ENCODE measurements at places on chromosomes 4 and X.

DNA sequence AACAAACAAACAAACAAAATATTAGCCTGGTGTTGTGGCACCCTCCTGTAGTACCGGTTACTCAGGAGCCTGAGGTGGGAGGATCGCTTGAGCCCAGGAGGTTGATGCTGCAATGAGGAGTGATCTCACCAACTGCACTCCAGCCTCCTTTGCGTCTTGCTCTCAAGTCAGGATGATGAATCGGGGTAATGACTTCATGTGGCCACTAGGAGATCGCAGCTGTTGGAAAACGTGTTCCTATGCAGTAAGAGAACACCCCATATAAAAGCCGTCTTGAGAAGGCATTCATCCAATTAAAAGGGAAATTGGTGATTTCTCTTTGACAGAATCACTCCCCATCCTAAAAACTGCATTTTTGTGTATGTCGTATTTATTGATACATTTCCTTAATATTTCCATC lies 6.9 kb downstream of the CCNB3 start:
- no peak for DNase-seq

- no peak for DNase-seq
These were observed 171.1 kb downstream of the PDGFC start for GRCh38 chr4:156800463-156800862.

- DNase-seq: peak; percentile 57
These were observed 1.6 kb upstream of the IDUA start for GRCh38 chr4:985123-985830.

DNA sequence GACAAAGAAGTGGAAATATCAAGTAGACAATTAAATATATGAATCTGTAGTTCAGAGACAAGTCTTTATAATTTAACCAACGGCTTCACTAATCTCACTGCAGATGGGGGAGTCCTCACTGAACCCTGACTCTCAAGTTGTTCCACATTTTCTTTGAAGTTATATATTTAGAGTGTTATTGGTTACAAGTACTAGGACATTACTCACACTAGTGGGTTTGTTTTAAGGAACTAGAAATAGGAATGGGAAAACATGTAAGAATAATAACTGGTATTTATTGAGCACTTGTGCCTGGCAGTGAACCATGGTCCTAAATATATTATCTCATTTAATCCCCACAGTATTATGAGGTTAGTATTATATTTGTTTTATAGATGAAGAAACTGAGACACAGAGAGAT lies 22.0 kb downstream of the MND1 start:
- no peak for DNase-seq

GRCh38 chrX:138856881-138857604 lies 145.5 kb upstream of the FGF13 start:
- no peak for DNase-seq

DNA sequence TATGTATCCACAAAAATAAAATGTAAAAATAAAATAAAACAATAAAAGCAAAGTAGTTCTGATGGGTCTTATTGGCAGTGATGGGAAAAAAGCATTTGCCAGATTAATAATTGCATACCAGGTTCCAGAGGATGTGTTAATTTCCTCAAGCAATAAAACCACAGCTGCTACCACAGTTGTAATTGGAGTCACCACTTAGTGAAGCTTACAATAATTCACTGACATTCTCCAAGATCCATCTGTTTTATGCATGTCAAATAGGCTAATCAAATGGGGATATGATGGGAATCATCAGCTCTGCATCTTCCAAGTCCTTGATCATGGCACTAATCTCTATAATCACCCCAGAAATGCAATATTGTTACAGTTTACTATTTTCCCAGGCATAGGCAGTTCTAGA lies 123.5 kb upstream of the EMCN start:
- no peak for DNase-seq

DNA sequence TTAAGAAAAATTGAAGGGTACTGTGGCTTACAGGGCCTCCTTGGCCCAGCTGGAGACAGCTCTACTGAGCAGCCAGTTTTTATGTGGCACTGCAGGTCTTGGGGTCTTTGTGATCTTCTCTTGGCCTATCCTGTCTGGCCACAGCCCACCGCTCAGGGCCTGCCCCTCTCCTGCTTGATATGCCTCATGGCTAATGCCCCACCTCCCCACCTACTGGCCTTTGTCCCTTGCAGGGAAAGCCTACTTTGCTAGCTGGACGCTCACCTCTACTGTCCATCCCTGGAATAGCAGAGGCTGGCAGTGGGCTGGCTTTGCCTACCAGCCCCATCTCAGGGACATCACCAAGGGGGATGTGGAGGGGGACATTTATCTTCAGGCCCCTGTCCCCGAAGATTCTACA lies 134.1 kb downstream of the PJA1 start:
- no peak for DNase-seq
